ENCODE measurements at places on chromosomes 3 and 15. TPM values are rescaled to one million over a fixed set of nuclear protein-coding genes. Genes with fewer than 3 reads are reported as not detected.

BFSP2 gene
- not detected for total RNA-seq

DNA sequence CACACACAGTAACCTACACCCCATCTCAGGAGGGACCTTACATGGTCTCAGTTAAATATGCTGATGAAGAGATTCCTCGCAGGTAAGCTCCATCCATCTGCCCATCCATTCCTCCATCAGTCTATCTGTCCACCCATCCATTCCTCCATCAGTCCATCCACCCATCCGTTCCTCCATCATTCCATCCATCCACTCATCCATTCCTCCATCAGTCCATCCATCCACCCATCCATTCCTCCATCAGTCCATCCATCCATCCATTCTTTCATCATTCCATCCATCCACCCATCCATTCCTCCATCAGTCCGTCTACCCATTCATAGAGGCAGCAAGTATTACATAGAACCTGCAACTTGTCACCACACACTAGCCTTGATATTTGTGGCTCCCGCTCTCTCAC lies 77.9 kb downstream of the DNASE1L3 start:
- H3K4me3 ChIP-seq = no peak overlapping the region
- H3K36me3 ChIP-seq = peaks cover 6% of the 10 kb centered on the region
- DNase-seq = no peak
- H3K27ac ChIP-seq = no peak overlapping the region

DNA sequence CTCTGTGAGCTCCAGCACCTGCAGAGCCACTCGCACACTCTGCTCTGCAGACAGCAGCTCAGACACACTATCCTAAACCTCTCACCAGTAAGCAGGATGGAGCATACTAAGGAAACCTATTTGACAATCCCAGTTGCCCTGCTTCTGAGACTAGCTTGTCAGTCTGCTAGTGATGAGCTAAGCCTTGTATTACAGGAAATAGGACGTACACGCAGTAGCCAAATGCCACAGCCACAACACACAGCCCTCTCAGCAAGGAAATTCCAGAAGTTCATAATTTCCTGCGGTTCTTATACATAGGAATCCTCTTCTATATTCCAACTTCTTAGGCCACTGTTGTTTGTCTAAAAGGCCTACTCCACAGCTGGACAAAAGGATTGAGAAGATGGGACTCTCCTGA lies 74.5 kb downstream of the MYLK start:
- no peaks in the 10 kb centered on the region for H3K27me3 ChIP-seq
- H3K36me3 ChIP-seq = no peaks in the 10 kb centered on the region
- H3K4me1 ChIP-seq = no peaks in the 10 kb centered on the region
- no peak overlapping the region for H3K27ac ChIP-seq
- H3K4me3 ChIP-seq = no peak overlapping the region

SYNPR gene
- total RNA-seq = not detected

SERPINI1 gene
- 3.7 TPM for total RNA-seq

ANKRD63 gene
- not detected for total RNA-seq

DNA sequence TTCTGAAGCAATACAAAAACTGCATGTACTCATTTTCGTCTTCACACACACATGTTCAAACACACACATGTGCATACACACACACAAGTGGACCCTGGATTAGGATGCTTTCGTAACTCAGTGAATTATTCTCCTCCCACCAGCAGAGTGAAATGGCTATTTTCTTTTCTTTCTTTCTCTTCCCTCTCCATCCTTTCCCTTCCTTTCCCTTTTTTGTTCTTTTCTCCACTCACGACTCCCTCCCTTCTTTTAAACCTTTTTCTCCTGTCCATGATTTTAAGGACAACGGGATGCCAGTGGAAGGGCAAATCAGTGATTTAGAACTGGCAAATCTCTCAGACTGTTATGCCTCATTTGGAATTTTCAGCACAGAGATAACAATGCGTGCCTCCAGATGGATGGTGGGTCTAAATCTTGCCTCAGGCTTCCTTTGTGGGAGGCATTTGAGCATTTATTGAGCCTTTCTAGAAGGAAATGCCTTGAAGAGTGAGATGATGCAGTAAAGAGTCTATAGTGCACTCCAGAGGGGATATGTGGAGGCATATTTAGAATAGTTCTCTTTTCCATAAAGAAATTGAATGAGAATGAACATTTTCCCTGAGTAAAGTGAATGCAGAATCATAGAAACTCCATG lies 130.4 kb upstream of the SLC7A14 start:
- H3K4me3 ChIP-seq = no peak overlapping the region
- H3K27ac ChIP-seq = no peak overlapping the region
- no peaks in the 10 kb centered on the region for H3K4me1 ChIP-seq
- no peaks in the 10 kb centered on the region for H3K36me3 ChIP-seq

PCSK6 gene
- 2.3 TPM for total RNA-seq

Measured in activated T-cell treated with anti-CD3 and anti-CD28 coated beads, Interleukin-2, amount 50 U/mL, for 72 hours (primary cell).